ENCODE measurements at places on chromosomes 1 and 21. TPM values are rescaled to one million over a fixed set of nuclear protein-coding genes. Genes with fewer than 3 reads are reported as not detected.

- DNase-seq = no peak
These were observed 3.0 kb downstream of the PARP1 start for GRCh38 chr1:226404904-226405222.

The BTBD8 gene
- total RNA-seq = 8.3 TPM

GRCh38 chr1:235207209-235207565 lies 46.1 kb upstream of the RBM34 start:
- no peak for DNase-seq

GRCh38 chr21:25639551-25640201 lies 618 bp downstream of the JAM2 start:
- no peak for DNase-seq

DNA sequence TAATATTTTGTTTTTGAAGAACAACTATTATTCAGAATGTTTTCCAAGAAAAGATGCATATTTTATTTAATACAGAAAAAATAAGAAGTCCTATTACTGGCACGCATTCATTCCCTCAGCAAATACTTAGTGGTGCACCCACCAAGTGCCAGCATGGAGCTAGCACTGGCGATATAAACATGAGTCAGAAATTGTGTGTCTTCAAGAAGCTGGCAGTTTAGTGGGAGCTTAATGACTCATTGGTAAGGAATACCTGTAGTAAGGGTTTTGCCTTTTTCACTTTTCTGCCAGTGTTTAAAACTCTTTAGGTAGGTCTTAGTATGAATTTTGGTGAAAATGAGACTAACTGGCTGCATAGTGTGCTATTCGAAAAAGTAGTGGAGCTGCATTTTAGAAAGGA lies 6.3 kb downstream of the MAGI3 start:
- DNase-seq = no peak

- DNase-seq = no peak
These were observed 52.0 kb downstream of the S100B start for GRCh38 chr21:46552865-46553379.

- DNase-seq = no peak
These were observed 194.9 kb downstream of the HIVEP3 start for GRCh38 chr1:41723786-41724185.

The ZNF648 gene
- total RNA-seq = not detected

The BGLAP gene
- total RNA-seq = not detected

GRCh38 chr1:215081661-215082531 lies 641 bp upstream of the KCNK2 start:
- no peak for DNase-seq

The CA6 gene
- total RNA-seq = not detected

DNA sequence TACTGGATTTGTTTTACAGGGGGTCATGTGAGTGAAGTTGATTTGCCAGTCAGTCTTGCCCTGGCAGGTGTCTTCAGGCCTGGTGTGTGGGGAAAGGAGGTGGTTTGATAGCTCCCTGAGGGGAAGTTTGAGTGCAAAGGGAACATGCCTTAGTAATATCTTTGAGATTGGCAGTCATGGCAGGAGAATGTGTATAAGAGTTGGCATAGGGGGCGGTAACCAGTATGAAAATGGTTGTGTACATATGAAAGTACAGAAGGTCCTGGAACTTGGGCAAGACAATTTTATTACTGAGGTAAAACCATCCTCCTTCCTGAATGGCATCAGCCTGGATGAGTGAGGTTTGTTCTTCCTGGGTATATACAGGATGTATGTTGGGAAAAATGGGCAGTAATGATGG lies 37.6 kb upstream of the PLA2G5 start:
- DNase-seq = no peak

GRCh38 chr1:109770331-109771095 lies 6.8 kb upstream of the EPS8L3 start:
- peak; percentile 21 for DNase-seq

DNA sequence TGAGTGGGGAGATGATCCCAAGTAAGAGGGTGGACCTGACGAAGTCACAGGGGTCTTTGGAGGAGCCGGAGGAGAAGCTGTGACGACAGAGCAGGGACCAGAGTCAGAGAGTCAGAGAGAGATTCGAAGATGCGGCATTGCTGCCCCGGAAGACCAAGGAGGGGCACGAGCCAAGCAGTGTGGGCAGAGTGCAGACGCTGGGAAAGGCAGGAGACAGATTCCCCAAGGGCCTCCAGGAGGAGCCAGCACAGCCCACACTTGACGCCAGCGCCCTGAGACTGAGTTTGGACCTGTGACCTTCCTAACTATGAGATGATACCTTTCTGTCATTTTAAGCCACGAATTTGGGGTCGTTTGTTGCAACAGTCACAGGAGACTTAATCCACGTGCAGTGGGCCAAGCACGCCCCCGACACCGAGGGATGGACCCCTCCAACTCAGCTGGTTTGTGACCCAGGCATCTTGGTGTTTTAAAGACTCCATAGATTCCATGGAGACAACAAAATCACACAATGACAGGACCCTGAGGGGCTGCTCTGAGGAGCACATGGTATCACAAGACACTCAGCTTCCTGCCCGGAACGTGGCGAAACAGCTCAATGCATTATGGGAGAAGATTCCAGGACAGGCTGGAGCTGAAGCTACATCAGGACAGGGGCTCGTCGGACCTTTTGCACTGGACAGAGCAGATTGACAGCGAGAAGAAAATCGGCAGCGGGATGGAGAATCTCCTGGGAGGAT lies 11.0 kb upstream of the TFF1 start:
- no peak for DNase-seq

DNA sequence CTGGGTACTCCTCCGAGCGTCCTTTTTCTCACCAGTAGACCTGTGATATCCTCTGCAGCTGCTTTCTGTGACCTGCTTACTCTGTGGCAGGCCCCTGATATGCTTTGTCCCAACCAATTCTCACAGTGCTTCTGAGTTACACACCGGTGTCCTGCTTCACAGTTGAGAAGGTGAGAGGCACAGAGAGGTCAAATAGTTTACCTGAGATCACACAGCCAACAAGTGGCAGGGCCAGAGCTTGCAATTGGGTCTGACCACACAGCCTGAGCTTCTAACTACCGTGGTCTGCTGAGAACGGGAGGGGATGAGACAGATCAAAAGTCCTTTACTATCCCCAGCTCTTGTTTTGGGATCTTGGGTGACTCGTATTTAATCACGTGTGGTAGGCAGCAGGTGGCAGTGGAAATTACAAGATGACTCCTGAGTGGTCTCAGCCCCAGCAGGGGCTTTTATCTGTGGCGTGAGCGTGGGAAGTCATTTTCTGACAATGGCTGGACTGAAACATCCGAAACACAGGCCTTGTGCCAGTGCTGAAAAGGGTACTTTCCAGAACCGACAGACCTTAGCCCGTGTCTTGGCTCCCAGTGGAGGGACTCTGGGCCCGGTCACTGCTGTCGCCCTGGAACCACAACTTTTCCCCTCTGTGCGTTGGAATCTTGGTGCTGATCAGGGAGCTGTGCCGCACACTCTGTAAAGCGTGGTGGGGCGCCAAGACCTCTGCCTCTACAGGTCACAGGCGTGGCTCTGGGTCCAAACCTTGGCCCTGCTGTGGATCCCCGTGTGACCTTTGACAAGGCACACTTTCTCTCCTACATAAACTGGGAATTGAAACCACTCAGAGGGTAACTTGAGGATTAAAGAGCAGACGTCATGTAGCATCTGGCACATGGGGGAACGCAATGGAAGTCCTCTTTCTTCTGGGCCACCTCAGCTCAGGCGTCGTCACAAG lies 11.9 kb downstream of the THEMIS2 start:
- DNase-seq = no peak

DNA sequence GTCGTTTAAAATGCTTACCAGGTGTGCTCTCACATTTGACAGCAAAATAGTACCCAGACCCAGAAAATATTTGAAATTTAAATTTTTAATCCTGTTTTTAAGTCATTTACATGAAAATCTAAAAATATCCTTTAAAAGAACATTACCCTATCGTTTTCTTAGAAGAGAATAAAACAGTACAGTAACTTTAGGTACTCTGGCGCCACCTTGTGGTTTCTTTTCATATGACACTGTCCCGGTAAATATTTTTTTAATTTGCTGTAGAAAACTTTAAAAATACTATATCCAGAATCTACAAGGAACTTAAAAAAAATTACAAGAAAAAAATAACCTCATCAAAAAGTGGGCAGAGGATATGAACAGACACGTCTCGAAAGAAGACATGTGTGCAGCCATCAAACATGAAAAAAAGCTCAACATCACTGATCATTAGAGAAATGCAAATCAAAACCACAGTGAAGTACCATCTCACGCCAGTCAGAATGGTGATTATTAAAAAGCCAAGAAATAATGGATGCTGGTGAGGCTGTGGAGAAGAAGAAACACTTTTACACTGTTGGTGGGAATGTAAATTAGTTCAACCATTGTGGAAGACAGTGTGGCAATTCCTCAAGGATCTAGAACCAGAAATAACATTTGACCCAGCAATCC lies 129.2 kb downstream of the RGS21 start:
- DNase-seq = peak; percentile 60

The DYNLT5 gene
- 2.0 TPM for total RNA-seq

- no peak for DNase-seq
These were observed 92.5 kb upstream of the IRF2BP2 start for GRCh38 chr1:234702342-234703000.

The TFF1 gene
- total RNA-seq = not detected

DNA sequence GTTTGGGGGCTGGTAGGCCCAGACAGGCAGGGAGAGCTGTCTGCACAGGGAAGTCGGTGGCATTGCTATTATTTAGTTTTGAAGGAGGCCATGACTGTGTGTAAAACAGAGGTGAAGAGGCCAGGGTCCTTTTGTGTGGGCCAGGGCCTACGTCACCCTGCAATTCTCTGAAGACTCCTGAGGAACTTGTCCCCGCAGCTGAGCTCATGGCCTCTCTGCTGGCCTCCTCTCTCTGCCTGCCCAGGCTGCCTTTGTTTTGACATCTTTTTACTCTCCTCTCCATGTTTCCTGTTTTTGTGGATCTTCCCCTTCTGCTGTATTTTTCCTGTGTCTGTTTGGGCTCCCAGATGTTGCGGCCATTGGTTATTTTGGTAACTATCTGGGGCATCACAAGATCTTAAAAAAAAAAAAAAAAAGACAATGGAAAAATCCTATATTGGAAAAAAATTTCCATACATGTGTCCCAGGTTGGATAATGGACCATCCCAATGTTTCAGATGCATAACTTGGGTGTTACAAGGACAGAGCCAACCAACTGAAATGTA lies 280.7 kb downstream of the RPS6KC1 start:
- no peak for DNase-seq

The HCRTR1 gene
- not detected for total RNA-seq

GRCh38 chr1:189696297-189696696 lies 781.4 kb downstream of the BRINP3 start:
- DNase-seq = no peak

DNA sequence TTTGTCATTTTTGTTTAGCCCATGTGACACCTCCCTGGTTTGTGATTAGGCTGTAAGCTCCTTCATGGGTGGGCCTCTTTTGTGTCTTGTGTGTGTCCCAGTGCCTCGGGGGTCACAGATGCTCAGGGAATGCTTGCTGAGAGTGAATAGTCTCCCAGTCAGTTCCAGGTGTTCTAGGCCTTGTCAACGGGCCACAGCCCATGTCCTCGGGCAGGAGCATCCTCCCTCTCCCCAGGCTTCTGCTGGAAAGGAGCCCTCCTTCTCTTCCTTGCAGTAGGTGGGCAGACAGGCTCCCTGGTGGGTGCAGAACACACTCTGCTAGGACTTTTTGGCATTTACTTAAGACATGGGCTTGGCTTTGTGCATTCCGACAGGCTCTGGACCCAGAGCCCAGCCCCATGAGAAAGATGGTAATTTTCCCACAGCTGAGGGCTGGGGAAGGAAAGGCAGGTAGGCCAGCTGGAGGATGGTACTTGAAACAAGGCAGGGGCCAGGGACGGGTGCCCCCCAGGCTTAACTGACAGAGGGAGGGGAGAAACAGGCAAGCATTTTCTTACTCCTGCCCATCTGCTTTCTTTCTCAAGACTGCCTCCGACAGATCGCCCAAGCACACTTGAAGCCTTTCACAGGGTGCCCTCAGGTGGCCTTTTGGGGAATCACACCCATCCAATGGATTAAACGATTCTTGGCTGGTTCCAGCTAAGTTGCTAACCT lies 7.1 kb upstream of the CPLANE2 start:
- peak; percentile 73 for DNase-seq

- no peak for DNase-seq
These were observed 221.2 kb upstream of the C1orf174 start for GRCh38 chr1:4121293-4121684.

The AMY1B gene
- not detected for total RNA-seq

DNA sequence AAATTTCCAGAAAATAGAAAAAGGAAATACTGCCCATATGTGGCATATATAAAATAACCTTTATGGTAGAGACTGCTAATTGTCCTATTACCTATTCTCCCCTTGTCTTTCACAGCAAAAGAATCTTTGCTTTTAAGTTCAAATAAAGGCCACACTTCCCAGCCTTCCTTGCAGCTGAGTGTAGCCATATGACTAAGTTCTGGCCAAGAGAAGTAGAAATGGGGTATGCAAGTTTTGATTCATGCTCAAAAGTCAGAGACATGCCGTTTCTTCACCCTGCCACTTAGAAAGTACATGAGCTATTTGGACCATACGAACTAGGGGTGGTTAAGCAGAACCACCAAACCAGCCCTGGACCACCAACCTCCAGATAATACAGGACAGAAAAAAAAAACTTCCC lies 18.3 kb upstream of the S100A2 start:
- no peak for DNase-seq

The KRTAP13-2 gene
- not detected for total RNA-seq

DNA sequence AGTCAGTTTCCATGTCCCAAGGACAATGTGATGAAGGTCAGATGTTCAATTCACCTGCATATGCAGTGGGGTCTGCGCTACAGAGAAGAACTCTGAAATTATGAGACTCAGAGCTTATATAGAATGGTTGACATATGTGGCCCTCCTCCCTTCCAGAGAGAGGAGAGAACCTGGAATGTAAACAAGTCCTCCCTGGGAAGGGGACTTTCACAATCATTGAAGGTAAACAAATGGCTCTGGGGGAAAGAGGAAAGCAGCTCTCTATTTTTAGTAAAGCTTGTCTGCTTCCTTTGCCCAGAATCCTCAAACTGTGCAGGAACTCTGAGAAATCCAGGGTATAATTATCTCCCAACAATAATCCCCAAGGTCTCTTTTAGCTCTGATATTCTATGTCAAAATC lies 9.8 kb downstream of the OVGP1 start:
- no peak for DNase-seq

- no peak for DNase-seq
These were observed 122.3 kb downstream of the TGFB2 start for GRCh38 chr1:218467101-218468072.

DNA sequence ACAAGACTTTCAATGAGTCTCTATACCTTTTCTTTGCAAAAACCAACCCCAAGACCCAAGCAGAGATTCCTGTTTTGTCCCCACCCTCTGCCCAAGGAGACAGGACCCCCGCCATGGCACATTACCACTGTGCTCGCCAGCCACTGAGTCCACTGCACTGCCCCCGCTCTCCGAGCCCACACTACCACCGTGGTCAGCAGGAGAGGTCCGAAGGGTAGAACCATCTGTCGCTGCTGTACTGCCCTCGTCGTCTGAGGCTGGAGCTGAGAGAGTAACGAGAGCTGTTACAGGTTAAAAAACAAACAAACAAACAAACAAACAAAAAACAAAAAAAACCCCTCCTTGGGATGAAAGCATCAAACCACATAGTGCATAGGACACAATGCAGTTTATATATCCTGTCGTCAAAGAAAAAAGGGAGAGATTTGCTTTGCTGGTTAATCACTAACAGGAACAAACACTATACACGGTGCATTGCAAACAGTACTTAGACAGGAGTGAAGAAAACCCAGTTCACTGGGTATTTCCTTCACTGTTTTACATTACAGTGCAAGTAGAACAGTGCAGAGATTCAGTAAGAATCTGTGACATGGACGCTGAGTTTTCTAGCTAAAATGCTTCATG lies 71.0 kb downstream of the UBR4 start:
- DNase-seq = no peak

- no peak for DNase-seq
These were observed 534.3 kb upstream of the OLFM3 start for GRCh38 chr1:102531036-102531435.

The KIAA1614 gene
- total RNA-seq = 4.0 TPM

All from omental fat pad (tissue), 4 donors.